Left lobe of liver (tissue), 2 donors: ENCODE measurements at places on chromosomes 1 and 21. TPM values are rescaled to one million over a fixed set of nuclear protein-coding genes. Genes with fewer than 3 reads are reported as not detected.

TTC24 gene
- total RNA-seq = not detected

- DNase-seq = no peak
Observed at GRCh38 chr1:11533790-11534787, 55.1 kb downstream of the DISP3 start.

GRCh38 chr1:239386453-239387303 lies at the start of gene CHRM3:
TSS of gene CHRM3 (plus strand) at chr1:239386568. CDS start at chr1:239907452, 520,884 bp downstream.
- DNase-seq = peak; percentile 65

SLC2A5 gene
- 0.35 TPM for total RNA-seq

DNA sequence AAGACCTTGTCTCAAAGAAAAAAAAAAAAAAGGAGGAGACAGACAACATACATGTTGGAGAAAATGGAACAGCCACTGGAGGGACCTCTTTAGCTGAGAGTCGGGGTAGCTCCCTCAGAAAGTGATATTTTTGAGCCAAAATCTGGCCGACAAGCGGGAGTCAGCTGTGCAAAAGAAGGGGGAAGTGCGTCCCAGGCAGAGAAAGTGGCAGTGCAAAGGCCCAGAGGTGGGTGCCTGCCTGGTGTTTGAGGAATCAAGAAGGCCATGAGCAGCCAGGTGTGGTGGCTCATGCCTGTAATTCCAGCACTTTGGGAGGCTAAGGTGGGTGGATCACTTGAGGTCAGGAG lies 6.1 kb upstream of the CROCC start:
- DNase-seq = no peak

DNA sequence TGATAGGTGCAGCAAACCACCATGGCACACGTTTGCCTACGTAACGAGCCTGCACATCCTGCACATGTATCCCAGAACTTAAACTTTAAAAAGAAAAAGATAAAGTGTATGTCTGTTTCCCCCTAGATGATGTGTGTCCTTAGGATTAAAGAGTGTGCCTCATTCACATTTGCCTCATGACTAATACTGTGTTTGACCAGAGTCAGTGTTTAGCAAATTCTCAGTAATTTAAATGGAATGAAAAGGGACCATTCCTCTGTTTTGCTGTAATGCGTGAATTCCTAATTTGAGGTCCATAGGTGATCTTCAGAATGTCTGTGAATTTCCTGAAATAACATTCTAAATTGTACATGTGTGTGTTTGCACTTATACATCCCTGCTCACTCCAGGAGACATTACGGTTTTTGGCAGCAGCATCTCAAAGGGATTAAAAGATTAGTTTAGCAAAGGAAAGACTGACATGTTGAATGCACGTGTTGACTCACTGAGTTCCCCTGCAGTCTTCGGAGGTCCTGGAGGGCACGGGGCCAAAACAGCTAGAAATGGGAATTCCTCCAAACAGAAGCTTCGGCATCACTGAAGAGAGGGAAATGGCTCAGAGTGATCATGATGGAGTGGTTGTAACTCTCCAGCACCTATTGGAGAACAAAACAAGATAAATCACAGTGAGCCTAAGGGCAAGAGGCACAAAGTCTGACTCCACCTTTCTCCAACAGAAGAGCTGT lies 19.1 kb upstream of the SLC35F3 start:
- DNase-seq = no peak

DNA sequence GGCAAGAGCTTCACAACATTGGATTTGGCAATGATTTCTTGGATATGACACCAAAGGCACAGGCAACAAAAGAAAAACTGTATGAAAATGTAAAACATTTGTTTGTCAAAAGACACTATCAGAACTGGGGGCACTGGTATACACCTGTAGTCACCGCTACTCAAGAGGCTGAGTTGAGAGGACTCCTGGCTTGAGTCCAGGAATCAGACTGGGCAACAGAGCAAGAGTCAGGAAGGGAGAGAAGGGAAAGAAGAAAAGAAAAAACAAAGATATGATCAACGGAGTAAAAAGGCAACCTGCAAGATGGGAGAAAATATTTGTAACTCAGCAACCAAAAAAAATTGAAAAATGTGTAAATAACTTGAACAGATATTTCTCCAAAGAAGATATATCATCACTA lies 6.0 kb upstream of the TUT4 start:
- DNase-seq = no peak

DDI2 gene
- 50.1 TPM for total RNA-seq

DNA sequence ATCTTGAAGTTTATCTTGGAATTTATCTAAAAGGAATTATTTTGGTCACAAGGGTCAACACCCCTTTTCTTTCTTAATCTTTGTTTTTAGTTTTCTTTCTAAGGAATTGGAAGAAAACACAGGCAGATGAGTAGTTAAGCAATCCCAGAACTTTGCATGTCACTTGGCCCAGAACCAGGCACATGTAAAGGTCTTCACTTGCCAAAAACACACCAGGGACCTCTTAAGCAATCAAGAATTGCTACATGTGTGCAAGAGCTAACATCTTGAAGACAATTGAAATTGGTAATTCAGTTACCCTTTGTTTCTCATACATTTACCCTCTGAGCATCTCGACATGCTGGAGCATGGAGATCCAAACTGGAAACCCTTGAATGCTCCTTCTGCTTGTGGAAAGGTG lies 114.2 kb downstream of the ZC3H11B start:
- DNase-seq = no peak

- DNase-seq = no peak
Observed at GRCh38 chr21:41703857-41704501, 62.9 kb downstream of the RIPK4 start.

CR2 gene
- total RNA-seq = 0.08 TPM

DNA sequence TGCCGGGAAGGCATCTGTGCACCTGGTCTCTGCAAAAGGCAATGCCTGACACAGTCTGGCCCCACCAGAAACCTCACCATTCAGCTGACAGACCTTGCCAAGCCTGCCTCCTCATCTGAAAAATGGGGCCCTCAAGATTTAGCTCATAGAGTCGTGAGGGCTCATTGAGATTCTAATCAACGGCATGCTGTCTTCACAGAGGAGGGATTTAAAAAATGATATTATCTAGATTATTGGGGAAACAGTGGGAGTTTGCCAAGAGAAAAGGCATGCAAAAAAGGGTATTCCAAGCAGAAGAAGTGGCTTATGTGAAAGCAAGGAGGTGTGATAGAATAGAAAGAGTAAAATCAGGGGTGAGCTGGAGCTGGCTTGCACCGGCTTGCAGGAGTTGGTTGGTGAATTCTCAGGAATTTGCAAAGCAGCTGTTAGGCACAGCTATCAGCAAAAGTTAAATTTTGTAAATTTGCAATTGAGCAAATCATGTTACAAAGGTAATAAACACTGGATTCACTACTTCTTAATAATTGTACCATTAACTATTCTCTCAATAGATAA lies 91.7 kb upstream of the WNT4 start:
- no peak for DNase-seq

DNA sequence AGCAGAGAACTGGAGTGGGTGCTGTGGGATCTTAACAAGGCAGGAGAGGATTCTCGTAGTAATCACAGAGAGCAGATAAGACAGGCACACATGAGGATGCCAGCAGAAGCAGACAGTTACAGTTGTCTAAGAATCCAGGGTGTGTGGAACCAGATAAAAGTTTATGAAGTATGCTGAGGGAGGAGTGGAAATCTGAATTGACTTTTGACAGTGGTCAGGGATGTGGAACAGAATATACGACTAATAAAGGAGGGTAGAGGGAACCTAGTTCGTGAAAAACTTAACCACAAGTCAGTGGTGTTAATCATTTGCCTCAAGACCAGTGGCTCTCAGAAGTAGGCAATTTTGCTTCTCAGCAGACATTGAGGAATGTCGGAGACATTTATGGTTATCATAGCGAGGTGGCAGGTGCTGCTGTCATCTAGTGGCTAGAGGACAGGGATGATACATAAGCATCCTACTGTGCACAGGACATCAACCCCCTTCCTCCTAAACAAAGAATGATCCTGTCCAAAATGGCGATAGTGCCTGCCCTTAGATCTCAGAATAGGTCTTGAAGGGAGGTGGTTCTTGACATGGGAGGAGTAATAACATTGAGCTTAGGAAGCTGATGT lies 3.0 kb downstream of the LRRC8D start:
- no peak for DNase-seq

SNX7 gene
- total RNA-seq = 8.3 TPM

GRCh38 chr1:27423709-27424108 lies 31.3 kb downstream of the GPR3 start:
- DNase-seq = no peak

KIF17 gene
- 1.5 TPM for total RNA-seq

DNA sequence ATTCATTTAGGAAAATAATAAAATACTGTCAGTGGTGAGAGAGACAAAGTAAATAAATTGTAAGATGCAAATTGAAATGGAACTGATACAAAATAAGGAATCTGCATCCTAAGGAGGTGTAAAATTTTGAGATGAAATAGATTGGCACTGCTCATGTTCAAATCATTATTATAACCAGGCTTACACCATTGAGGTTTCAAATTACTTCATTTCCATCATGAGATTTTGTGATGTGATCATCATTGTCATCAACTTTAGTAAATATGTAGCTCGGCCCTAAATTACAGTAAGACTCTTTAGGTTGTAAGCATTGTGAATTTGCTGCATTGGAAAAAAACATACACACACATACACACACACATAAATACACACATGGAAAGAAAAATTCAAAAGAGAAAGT lies 123.4 kb downstream of the SDCCAG8 start:
- DNase-seq = no peak

AGT gene
- 2,376 TPM for total RNA-seq

DNA sequence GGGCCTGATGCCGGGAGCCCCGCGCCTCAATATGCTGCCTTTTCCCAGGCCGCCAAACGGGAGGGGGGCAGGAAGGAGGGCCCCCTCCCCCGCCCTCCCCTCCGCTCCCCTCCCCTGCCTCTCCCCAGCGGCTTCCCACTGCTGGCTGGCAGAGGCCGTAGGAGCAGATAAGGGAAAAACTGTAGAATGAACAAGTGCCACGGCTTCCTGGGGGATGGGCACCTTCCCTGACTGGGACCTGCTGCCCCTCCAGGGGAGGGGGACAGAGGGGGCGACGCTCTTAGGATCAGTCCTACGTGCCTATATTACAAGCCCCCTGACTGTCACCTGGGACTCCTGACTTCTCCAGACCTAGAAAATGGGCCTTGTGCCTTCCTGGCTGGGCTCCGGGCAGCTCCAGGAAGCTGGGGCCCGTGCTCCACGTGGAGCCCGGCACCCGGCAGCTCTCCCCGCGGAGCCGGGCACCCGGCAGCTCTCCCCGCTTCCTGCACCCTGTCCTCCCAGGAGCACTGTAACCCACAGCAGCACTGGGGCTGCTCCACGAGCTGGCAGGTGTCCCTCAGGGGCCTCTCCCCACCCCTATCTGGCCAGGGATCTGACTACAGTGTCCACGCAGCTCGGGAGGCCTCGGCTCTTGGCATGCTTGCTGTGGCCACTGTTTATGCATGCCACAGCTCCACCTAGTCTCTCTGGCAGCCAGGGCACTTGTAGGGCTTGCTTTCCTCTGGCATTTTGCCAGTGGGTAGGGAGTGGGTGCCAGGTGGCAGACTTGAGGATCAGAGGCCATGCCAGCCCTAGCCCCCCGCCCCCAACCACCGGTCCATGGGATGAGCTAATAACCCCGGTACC lies 674 bp upstream of the HES5 start:
- peak; percentile 70 for DNase-seq

CCDC27 gene
- total RNA-seq = not detected

- DNase-seq = no peak
Observed at GRCh38 chr1:185853739-185854138, 119.5 kb downstream of the HMCN1 start.

GRCh38 chr1:177596485-177596884 lies 373.4 kb downstream of the SEC16B start:
- DNase-seq = no peak

- peak; percentile 88 for DNase-seq
Observed at GRCh38 chr1:31715087-31715872, 11.5 kb upstream of the COL16A1 start.

DNA sequence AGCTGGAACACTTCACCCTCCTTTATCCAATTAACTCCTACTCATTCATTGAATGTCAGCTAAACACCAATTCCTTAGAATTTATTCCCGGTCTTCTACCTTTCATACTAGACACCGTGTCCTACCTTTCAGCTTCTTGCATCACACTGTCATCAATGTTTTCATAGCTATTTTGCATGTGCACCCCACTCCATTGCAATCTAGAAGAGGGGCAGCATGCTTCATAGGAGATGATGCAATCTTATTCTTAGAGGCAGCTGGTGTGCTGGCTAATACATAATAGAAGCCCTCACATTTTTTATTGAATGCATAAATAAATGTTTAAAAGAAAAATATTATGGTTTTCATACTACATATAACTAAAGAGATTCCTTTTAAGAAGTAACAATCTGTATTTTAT lies 123.6 kb downstream of the DSCAM start:
- no peak for DNase-seq

ADPRS gene
- total RNA-seq = 9.0 TPM

GRCh38 chr21:39696196-39696595 lies 48.8 kb upstream of the IGSF5 start:
- DNase-seq = no peak

GRCh38 chr1:15137809-15138208 lies 15.7 kb upstream of the TMEM51 start:
- DNase-seq = no peak

- no peak for DNase-seq
Observed at GRCh38 chr1:117613249-117613968, 7.6 kb downstream of the TENT5C start.

DNA sequence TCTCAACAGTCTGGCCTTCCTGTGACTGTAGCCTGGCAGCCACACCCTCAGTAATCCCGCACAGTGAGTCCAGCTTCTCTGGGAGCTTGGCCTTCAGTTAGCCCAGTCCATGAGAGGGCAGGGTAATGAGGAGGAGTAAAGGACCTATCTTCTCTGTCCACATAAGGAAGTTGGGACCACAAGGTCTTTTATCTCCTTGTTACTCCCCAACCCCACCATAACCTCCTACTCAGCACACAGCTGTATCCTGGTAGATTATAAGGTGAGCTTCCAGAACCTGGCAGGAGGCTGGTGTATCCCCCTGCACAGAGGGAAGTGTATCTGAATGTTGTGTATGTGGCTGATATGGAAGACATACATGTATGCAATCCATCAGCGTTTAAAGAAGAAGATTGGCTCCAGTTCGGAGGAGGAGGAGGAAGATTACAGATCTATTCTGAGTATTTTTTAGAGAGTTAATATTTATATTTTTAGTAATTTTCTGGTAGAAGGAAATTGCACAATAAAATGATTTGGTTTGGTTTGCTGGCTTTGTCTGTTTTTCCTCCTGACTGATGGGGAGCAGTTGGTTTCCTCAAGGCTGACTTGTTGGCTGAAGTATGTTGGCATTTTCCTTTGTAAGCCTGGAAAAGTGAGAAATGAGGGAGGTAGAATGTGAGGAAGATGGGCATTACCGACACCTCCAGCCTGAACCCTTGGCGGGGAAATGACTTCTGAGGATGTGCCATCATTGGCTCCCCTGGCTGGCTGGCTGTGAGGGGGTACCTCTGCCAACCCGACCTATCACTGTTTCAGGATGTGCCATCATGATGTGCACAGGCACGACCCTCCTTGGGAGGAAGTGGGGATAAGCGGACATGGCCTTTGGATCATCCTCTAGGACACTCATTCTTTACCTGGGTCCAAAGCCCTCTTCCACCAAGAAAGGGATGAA lies 5.0 kb downstream of the C1orf226 start:
- DNase-seq = no peak

GRCh38 chr1:229430761-229431283 lies 3.1 kb downstream of the ACTA1 start:
- DNase-seq = no peak

GRCh38 chr1:205041001-205041715 lies 1.9 kb upstream of the CNTN2 start:
- DNase-seq = peak; percentile 67
